CD8-positive, alpha-beta memory T cell (primary cell): ENCODE measurements at places on chromosomes 16 and 17.

DNA sequence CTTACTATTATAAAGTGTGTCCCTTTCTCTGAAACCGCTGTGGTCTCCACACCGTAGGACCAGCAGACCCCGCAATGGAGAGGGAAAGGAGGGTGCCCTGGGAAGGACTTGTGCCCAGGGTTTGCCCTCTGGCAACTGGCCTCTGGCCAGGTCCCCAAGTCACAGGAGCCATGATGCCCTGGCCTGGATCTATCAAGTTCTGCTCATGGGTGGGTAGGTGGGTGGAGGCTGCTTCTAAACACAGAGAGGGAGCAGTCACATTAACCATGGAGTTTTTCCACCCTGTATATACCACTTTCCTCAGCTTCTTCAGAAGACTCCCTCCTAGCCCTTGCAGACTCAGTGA is 9.4 kb upstream of the NEUROD2 start:
- peaks cover 4% of the 10 kb centered on the region for H3K27me3 ChIP-seq
- H3K36me3 ChIP-seq = no peaks in the 10 kb centered on the region
- peak overlapping the region; percentile 41 for H3K4me3 ChIP-seq
- DNase-seq = no peak

GRCh38 chr17:58576679-58577367 is 62.4 kb upstream of the MTMR4 start:
- no peak overlapping the region for H3K27ac ChIP-seq
- H3K36me3 ChIP-seq = no peaks in the 10 kb centered on the region
- H3K27me3 ChIP-seq = no peaks in the 10 kb centered on the region
- no peaks in the 10 kb centered on the region for H3K4me1 ChIP-seq
- DNase-seq = no peak

DNA sequence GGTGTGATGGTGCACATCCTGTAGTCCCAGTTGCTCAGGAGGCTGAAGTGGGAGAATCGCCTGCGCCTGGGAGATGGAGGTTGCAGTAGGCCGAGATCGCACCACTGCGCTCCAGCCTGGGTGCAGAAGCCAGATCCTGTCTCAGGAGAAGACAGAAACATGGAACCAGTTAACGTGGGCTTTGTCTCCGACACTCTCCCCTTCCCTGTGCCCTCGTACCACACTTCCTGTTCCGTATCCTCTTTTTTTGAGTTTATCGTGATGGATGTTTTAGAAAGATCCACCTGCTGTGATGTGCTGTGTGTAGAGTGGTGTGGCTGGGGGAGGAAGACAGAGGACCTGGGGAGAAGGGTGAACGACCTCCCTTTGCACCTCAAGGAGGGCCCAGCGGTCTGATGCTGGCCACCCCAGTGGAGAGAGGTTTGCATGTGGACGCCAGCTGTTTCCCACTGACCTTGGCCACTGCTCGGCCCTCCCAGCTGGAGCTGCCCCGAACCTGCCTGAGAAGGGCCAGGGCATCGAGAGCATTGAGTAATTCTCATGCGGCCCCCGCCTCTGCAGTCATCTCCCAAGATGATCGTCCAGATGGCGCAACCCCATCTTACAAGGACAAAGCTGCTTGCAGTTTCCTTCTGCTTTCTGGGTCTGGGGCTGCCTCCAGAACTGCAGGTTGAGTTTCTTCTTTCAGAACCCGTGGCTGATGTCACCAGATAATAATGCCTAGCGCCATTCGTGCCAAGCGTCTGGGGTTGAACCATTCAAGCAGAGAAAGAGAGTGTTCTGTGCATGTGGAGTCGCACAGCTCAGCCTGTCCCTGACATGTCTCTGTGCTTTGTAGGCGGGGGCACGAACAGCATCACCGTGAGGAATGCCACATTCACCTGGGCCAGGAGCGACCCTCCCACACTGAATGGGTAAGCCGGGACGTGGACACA is 126.3 kb downstream of the ABCC1 start:
- H3K36me3 ChIP-seq = peaks cover 20% of the 10 kb centered on the region
- no peak for DNase-seq
- no peak overlapping the region for H3K4me3 ChIP-seq
- no peaks in the 10 kb centered on the region for H3K4me1 ChIP-seq
- no peak overlapping the region for H3K27ac ChIP-seq

GRCh38 chr17:78910497-78911284 is 7.7 kb upstream of the CEP295NL start:
- H3K4me1 ChIP-seq = no peaks in the 10 kb centered on the region
- H3K27ac ChIP-seq = no peak overlapping the region
- DNase-seq = no peak
- H3K27me3 ChIP-seq = no peaks in the 10 kb centered on the region

- H3K36me3 ChIP-seq = no peaks in the 10 kb centered on the region
- DNase-seq = no peak
- no peaks in the 10 kb centered on the region for H3K4me1 ChIP-seq
- H3K27ac ChIP-seq = no peak overlapping the region
- H3K27me3 ChIP-seq = no peaks in the 10 kb centered on the region
Observed at GRCh38 chr17:53655591-53655990, 167.1 kb upstream of the KIF2B start.

- no peaks in the 10 kb centered on the region for H3K36me3 ChIP-seq
- H3K4me1 ChIP-seq = peaks cover 24% of the 10 kb centered on the region
- no peak overlapping the region for H3K4me3 ChIP-seq
- no peak for DNase-seq
Observed at GRCh38 chr17:79936641-79937381, 97.6 kb upstream of the CBX4 start.

DNA sequence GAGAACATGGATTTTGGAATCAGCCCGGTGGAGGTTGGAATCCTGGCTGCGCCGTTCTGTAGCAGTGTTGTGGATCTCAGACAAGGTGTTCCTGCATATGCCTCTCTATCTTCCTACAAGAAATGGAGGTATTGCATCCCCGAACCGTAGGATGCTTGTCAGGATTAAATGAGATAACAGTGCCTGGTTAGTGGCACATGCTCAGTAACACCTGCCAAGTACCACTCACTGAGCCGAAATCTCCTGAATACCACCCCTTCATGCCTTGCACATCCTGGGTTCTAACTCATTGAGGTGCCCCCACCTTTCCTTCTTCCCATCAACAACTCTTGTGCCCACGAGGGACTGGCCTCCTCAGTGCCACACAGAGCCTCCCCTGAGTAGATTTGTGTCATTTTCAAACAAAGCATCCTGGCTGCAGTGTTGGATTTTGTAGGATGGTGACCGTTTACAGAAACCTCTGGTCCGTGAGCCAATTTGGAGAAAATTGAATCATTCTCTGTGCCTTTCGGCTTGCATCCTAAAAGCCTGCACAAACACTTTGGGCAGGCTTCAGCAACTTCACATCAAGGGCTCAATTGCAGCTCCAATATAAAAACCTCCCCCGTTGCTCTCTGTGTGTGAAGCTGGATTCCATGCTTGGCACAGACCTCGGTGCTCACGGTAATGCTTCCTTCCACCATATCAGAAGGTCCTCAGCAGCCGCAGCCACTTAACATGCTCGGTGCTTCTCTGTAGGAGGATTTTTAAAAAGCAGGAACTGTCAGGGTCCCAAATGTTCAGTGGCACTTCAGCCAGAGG is 84.2 kb downstream of the WWOX start:
- H3K36me3 ChIP-seq = no peaks in the 10 kb centered on the region
- no peak overlapping the region for H3K4me3 ChIP-seq
- H3K27ac ChIP-seq = no peak overlapping the region
- H3K4me1 ChIP-seq = no peaks in the 10 kb centered on the region

DNA sequence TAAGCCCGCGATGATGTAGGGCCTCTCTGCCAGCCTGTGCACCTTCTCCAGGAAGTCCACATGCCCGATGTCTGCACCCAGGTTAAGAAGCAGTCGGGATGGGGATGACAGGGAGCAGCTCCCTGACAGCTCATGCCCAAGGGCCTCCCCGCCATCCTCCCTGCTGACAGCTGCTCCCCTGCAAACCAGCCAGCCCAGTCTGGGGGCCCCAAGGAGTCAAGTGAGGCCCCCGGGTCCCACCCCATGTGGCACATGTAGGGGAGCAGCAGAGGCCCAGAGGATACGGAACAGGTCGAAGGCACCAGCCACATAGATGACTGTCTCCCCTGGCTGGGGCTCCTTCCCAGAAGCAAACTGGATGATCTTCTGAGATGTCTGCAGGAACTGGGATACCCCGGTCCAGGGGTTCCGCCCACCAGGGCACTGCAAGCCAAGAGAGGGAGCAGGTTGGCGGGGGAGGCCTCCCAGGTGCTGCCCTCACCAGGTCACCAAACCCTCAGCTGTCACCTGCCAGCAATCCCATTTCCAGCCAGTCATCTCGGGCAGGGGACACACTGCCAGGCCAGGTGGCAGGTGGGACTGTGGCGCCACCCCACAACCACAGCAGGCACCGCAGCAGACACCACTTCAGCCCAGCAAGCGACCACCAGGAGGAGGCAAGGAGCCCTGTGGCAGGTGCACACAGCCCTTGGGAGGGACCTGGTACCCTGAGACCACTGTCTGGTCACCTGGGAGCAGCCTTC is 4.6 kb downstream of the PCYT2 start:
- no peak for DNase-seq
- peaks cover 12% of the 10 kb centered on the region for H3K4me1 ChIP-seq
- no peak overlapping the region for H3K4me3 ChIP-seq
- H3K36me3 ChIP-seq = no peaks in the 10 kb centered on the region
- H3K27ac ChIP-seq = no peak overlapping the region

- DNase-seq = no peak
- H3K27me3 ChIP-seq = no peaks in the 10 kb centered on the region
Observed at GRCh38 chr16:58317608-58318152, 22.9 kb upstream of the PRSS54 start.

DNA sequence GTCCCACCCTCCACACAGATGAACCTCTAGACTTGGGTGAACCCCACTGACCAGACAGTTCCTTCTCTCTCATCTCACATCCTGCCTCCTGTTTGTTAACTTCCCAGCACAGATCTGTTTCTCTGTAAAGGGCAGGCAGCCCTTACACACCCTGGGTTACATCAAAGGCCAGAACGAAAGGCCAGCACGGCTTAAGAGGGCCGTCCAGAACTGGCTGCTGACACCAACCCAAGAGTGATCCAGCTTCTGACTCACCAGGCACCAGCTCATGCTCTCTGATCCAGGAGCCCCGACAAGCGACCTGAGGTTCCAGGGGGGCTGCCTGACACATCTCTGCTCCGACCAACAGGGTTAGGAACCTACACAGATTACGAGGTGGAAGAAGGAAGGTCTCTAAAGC is 86.9 kb downstream of the MRM3 start:
- no peak overlapping the region for H3K4me3 ChIP-seq
- no peaks in the 10 kb centered on the region for H3K27me3 ChIP-seq
- DNase-seq = no peak
- no peaks in the 10 kb centered on the region for H3K4me1 ChIP-seq
- H3K36me3 ChIP-seq = no peaks in the 10 kb centered on the region

DNA sequence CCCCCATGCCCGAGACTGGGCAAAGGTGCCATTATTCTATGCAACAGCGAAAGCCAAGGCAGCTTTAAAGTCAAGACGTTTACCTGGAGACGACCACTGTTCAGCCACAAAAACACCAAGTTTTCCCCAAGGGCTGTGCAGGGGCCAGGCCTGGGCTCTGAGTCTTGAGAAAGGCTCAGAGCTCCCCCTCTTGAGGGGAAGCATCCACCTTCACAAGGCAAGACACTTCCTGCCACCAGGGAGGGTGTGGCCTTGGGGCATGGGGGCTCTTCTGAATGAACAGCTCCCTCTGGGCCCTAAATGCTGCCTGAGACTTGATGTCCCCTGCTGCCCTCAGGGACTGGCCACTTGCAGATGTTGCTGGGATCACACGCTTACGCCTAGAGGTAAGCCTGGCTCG is 26.5 kb downstream of the PDIA2 start:
- H3K4me3 ChIP-seq = no peak overlapping the region
- H3K4me1 ChIP-seq = peaks cover 12% of the 10 kb centered on the region
- peak; percentile 55 for DNase-seq
- H3K27me3 ChIP-seq = no peaks in the 10 kb centered on the region

DNA sequence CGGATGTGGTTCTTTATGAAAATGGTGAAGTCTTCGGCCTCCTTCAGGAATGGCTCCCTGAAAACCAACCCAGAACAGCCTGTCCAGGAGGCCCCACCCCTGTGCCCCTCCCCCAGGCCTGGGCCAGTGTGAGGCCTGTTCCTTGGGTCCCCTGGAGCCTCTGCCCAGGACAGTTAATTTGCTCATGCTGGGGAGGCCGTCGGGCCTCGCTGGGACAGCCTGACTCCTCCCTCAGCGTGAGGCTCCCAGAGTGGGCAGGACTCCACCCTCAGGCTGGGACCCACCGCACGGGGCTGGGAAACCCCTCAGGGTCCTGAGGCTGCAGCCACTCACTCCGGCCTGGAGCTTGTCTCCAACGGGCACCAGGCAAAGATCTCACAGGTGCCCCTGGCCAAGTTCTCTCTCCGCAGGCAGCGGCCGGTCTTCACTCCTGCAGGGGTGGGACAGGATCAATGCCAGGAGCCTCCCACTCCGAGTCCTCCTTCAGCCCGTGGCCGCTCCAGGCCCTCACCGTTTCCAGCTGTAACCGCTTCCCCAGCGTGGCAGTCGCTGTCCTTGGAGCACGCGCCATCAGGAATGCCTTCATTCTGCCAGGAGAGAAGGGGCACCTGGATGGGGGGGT is 5.8 kb downstream of the P2RX5 start:
- no peaks in the 10 kb centered on the region for H3K36me3 ChIP-seq
- no peaks in the 10 kb centered on the region for H3K27me3 ChIP-seq
- peaks cover 11% of the 10 kb centered on the region for H3K4me1 ChIP-seq
- H3K27ac ChIP-seq = no peak overlapping the region
- H3K4me3 ChIP-seq = no peak overlapping the region

GRCh38 chr17:28038802-28039201 is 3.7 kb upstream of the NLK start:
- peaks cover 17% of the 10 kb centered on the region for H3K4me1 ChIP-seq
- H3K36me3 ChIP-seq = no peaks in the 10 kb centered on the region
- H3K4me3 ChIP-seq = no peak overlapping the region
- no peak for DNase-seq
- no peaks in the 10 kb centered on the region for H3K27me3 ChIP-seq
- H3K27ac ChIP-seq = no peak overlapping the region

GRCh38 chr17:13350466-13350865 is 251.3 kb downstream of the HS3ST3A1 start:
- DNase-seq = no peak
- no peak overlapping the region for H3K4me3 ChIP-seq
- no peaks in the 10 kb centered on the region for H3K27me3 ChIP-seq
- no peaks in the 10 kb centered on the region for H3K36me3 ChIP-seq
- no peaks in the 10 kb centered on the region for H3K4me1 ChIP-seq

GRCh38 chr16:49399594-49400364 is 26.2 kb downstream of the C16orf78 start:
- DNase-seq = no peak
- no peak overlapping the region for H3K27ac ChIP-seq
- H3K4me1 ChIP-seq = no peaks in the 10 kb centered on the region
- no peak overlapping the region for H3K4me3 ChIP-seq
- no peaks in the 10 kb centered on the region for H3K27me3 ChIP-seq

DNA sequence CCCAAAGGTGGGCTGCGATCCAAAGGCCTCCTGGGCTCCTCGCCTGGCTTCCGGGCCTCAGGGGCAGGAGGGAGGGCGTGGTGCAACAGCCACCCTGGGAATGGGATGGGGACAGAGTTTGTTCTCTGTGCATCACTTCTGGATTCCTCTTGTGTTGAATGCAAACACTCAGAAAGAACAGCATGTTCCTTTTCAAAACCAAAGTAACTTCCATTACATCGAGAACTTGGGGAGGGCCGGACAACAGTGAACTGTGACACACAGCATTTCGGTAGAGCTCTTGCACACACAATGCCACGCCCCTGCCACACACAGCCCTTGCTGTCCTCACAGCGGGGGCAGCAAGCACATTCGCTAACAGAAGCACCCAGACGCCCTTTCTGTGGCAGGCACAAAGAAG is 36.1 kb upstream of the FASN start:
- H3K36me3 ChIP-seq = no peaks in the 10 kb centered on the region
- no peaks in the 10 kb centered on the region for H3K27me3 ChIP-seq
- no peak overlapping the region for H3K4me3 ChIP-seq
